ENCODE measurements at places on chromosomes 5 and 9.
A peak's percentile ranks its signal among the peaks of the same experiment; 100 is the strongest.

DNA sequence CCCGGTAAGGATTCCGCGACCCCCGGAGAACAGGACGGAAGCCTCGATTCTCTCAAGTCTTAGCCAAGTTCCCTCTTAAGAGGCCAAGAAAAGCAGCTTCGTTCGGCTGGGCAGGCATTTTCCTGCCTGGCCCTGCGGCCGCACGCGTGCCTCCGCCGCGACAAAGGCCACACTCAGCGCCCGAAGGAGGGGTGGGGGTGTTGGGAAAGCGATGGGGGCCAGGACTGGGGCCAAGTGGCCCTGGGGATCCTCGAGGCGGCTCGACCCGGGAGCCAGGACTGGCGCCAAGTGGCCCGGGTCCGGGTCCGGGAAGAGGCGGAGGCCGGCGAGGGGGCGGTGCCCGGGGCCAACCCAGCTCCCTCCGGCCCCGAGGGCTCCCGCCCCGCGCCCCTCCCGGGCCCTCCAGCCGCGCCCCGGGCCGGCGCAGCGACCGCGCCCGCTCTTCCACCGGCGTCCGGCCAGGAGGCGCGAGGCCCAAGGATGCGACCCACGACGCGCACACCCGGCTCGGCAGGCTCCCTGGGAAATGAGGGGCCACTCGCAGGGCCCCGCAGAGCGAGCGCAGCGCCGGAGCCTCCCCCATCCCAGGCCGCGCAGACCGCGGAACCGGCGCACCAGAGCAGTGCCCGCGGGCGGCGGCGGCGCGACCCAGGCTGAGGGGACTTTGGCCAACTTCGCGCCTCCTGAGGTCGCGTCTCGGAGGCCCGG lies 756 bp downstream of the VAV2 start:
- H3K27me3 ChIP-seq, result no peaks in the 10 kb centered on the region
- H3K27ac ChIP-seq, result peak overlapping the region; percentile 87
- no peak for DNase-seq
- H3K36me3 ChIP-seq, result no peaks in the 10 kb centered on the region

- H3K27ac ChIP-seq, result no peak overlapping the region
- no peaks in the 10 kb centered on the region for H3K27me3 ChIP-seq
- no peak for DNase-seq
- no peak overlapping the region for H3K4me3 ChIP-seq
Measured at GRCh38 chr9:126055381-126055985, 271.1 kb upstream of the MVB12B start.

- DNase-seq, result no peak
- no peaks in the 10 kb centered on the region for H3K4me1 ChIP-seq
- H3K36me3 ChIP-seq, result no peaks in the 10 kb centered on the region
- H3K27me3 ChIP-seq, result no peaks in the 10 kb centered on the region
- no peak overlapping the region for H3K27ac ChIP-seq
Measured at GRCh38 chr5:9207817-9208418, 338.0 kb downstream of the SEMA5A start.

GRCh38 chr9:129395633-129396364 lies 217.7 kb upstream of the IER5L start:
- H3K27ac ChIP-seq, result no peak overlapping the region
- no peaks in the 10 kb centered on the region for H3K36me3 ChIP-seq
- H3K27me3 ChIP-seq, result no peaks in the 10 kb centered on the region
- DNase-seq, result no peak
- no peak overlapping the region for H3K4me3 ChIP-seq

DNA sequence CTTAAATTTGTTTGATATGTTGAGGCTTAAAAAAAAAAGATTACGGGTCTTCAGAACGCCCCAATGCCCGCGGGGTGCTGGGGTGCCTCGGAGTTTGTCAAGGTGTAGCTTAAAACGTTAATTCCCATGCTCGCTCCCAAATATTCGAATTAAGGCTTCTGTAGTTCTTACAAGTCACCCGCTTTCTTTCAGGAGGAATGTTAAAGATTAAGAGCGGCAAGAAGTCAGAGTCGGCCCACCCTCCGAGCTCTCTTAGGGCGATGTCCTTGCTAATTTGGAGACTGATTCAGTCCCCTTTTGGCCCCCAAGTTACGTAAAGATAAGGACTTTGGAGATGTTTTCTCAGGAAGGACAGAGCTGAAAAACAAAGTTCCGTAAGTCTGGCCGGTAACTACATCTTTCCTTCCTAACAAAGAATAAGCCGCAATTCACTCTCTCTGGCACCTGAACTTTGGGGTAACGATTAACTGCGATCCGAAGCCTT lies 746 bp upstream of the NPM1 start:
- peaks cover 8% of the 10 kb centered on the region for H3K4me1 ChIP-seq
- peak overlapping the region; percentile 96 for H3K4me3 ChIP-seq
- H3K36me3 ChIP-seq, result no peaks in the 10 kb centered on the region
- DNase-seq, result no peak

- H3K36me3 ChIP-seq, result no peaks in the 10 kb centered on the region
- no peak overlapping the region for H3K4me3 ChIP-seq
- no peaks in the 10 kb centered on the region for H3K4me1 ChIP-seq
- no peaks in the 10 kb centered on the region for H3K27me3 ChIP-seq
- DNase-seq, result no peak
Measured at GRCh38 chr5:31990081-31990650, 184.0 kb downstream of the GOLPH3 start.

DNA sequence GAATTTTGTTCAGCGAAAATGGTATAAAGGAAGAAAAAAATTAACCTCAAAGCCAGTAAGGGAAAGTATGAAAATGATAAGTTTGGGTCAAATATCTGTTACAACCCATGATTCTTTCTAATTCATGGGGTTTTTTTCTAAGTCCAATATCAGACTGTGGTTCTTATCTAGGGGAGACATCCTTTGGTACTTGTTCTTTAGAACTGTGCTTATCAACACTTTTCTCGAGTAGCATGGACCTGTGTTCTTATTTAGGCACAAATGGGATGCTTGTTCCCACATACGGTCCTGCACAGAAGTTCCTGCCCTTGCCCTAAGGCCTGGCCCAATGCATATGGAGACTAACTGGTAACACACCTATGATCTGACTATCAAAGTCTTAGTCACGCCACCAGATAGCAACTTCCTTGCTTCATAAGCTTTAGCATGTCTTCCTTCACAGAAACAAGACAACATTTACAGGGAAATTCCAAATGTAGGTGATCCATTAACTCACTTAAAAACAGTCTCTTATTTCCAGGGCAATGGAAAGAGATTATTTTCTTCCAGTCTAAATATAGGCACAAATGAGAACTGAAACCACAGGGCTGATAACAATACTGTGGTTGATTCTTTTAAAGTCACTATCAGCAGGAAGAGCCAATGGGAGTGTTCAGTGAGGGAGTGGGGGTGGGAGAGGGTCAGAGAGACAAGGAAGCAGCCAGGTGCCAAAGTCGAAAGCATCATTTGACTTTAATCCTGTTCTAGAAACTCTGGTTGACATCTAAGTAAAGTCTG lies 268.8 kb upstream of the ANKRD55 start:
- H3K27me3 ChIP-seq, result no peaks in the 10 kb centered on the region
- DNase-seq, result no peak
- H3K36me3 ChIP-seq, result no peaks in the 10 kb centered on the region
- no peak overlapping the region for H3K27ac ChIP-seq
- H3K4me3 ChIP-seq, result no peak overlapping the region

- no peak overlapping the region for H3K4me3 ChIP-seq
- no peak for DNase-seq
- no peaks in the 10 kb centered on the region for H3K27me3 ChIP-seq
Measured at GRCh38 chr9:75824816-75825568, 65.5 kb upstream of the PCSK5 start.

DNA sequence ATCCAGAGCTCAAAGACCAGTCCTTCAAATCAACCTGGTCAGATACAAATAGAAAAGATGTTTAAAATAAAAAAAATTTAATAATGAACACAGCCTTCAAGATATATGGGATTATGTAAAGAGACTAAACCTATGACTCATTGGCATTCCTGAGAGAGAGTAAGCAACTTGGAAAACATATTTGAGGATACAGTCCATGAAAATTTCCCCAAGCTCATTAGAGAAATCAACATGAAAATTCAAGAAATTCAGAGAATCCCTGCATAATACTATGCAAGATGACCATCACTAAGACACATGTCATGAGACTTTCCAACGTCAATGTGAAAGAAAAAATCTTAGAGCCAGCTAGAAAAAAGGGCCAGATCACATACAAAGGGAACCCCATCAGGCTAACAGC lies 512.9 kb upstream of the PTGER4 start:
- H3K27me3 ChIP-seq, result no peaks in the 10 kb centered on the region
- H3K36me3 ChIP-seq, result no peaks in the 10 kb centered on the region
- H3K4me1 ChIP-seq, result no peaks in the 10 kb centered on the region
- no peak overlapping the region for H3K4me3 ChIP-seq
- no peak for DNase-seq

GRCh38 chr5:111234125-111234524 lies 9.9 kb downstream of the CAMK4 start:
- no peaks in the 10 kb centered on the region for H3K27me3 ChIP-seq
- H3K36me3 ChIP-seq, result no peaks in the 10 kb centered on the region
- no peaks in the 10 kb centered on the region for H3K4me1 ChIP-seq
- DNase-seq, result no peak
- no peak overlapping the region for H3K27ac ChIP-seq
- no peak overlapping the region for H3K4me3 ChIP-seq

- H3K36me3 ChIP-seq, result no peaks in the 10 kb centered on the region
- H3K27ac ChIP-seq, result no peak overlapping the region
- H3K4me1 ChIP-seq, result peaks cover 13% of the 10 kb centered on the region
- DNase-seq, result no peak
- H3K4me3 ChIP-seq, result no peak overlapping the region
Measured at GRCh38 chr5:143314659-143315058, 88.8 kb downstream of the NR3C1 start.

DNA sequence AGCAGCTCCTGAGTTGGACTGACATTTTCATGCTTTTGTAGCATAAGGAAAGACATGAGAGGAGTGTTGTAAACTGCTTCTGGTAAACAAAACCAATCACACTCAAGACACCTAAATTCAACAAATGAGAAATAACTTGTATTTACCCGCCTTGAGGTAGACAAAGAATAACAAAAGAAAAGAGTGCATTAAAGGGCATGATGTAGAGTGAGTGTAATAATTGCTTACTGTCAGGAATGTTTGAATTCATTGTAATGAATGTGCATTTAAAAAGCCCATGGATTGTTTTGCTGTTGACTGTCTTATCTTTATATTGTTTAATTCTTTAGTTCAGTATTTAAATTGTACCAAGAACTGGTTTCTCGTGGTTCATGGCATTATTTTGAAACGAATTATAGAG lies 61.8 kb downstream of the KDM4C start:
- H3K4me3 ChIP-seq, result no peak overlapping the region
- no peak for DNase-seq
- H3K4me1 ChIP-seq, result no peaks in the 10 kb centered on the region
- no peak overlapping the region for H3K27ac ChIP-seq

- H3K4me1 ChIP-seq, result peaks cover 24% of the 10 kb centered on the region
- no peak overlapping the region for H3K4me3 ChIP-seq
- DNase-seq, result no peak
Measured at GRCh38 chr5:112338681-112339337, 80.3 kb downstream of the EPB41L4A start.

DNA sequence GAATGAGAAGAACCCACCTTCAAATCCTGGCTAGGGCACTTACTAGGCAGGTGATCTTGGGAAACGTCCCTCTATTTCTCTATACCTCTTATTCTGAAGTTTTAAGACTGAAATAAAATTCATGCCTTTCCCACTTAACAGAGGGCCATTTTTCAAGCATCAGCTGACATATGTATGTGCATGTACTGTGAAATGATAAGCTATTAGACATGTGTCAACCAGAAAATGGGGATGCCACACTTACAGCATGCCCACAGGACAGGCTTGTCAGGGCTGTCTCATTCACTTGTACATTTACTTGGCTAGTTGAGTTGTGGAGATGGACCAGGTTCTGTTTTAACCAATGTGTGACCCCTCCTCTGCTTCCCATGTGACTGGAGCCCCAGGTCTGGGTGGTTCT lies 78.5 kb downstream of the C9orf152 start:
- no peaks in the 10 kb centered on the region for H3K36me3 ChIP-seq
- H3K4me3 ChIP-seq, result no peak overlapping the region
- no peak overlapping the region for H3K27ac ChIP-seq
- DNase-seq, result no peak
- H3K4me1 ChIP-seq, result peaks cover 78% of the 10 kb centered on the region
- H3K27me3 ChIP-seq, result no peaks in the 10 kb centered on the region

GRCh38 chr5:50975840-50976239 lies 309.4 kb downstream of the PARP8 start:
- DNase-seq, result no peak
- H3K4me3 ChIP-seq, result no peak overlapping the region
- no peaks in the 10 kb centered on the region for H3K36me3 ChIP-seq
- no peak overlapping the region for H3K27ac ChIP-seq
- peaks cover 46% of the 10 kb centered on the region for H3K27me3 ChIP-seq

- no peaks in the 10 kb centered on the region for H3K36me3 ChIP-seq
- no peak overlapping the region for H3K27ac ChIP-seq
- H3K4me3 ChIP-seq, result no peak overlapping the region
- no peaks in the 10 kb centered on the region for H3K27me3 ChIP-seq
- DNase-seq, result no peak
Measured at GRCh38 chr5:116358911-116359418, 215.7 kb downstream of the SEMA6A start.

DNA sequence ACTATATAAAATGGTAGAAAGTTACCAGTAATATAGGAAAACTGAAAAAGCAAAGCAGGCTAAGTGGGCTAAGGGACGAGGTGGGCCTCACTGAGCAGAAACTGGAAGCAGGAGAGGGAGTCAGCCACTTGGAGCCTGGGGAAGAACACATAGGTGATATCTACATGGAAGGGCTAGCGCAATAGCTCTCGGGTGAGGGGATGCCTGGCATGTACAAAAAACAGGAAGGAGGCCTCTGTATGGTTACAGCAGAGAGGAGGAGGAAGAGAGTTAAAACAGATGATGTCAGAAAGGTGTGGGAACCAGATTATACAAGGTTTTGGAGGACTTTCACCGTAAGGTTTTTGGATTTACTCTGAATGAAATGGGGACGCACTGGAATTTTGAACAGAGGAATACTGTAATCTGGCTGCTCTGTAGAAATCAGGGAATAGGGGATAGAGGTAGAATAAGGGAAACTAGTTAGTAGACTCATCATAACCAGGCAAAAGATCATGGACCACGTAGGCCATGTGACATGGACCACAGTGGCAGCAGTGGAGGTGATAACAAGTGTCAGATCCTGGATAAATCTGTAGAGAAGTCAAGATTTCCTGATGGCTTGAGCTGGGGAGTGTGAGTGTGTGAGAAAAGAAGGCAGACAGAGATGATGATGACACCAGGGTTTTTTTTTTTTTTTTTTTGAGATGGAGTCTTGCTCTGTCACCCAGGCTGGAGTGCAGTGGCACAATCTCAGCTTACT lies 52.5 kb downstream of the FNBP1 start:
- H3K36me3 ChIP-seq, result no peaks in the 10 kb centered on the region
- H3K4me1 ChIP-seq, result peaks cover 54% of the 10 kb centered on the region
- H3K4me3 ChIP-seq, result no peak overlapping the region
- H3K27me3 ChIP-seq, result no peaks in the 10 kb centered on the region
- no peak for DNase-seq

Data from esophagus squamous epithelium (tissue), 5 donors.